ENCODE measurements at places on chromosomes 12 and 14.

DNA sequence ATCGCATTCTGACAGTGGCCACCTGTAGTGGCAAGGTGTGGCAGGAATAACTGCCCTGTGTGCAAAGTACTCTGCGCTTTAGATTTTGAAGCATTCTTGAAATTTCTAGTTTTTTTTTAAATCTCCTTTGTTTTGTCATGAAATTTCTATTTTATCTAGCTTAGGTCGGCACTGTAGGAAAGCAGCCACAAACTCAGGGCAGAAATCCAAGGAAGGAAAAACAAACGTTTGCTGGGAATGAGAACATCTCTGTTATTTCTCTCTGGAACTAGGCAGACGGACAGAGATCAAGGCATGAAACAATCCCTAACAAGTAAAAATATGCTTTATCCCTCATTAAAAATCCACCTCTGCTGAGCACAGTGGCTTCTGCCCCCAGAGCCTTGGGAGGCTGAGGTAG is 1.3 kb upstream of the NR2C1 start:
- DNase-seq: no peak

DNA sequence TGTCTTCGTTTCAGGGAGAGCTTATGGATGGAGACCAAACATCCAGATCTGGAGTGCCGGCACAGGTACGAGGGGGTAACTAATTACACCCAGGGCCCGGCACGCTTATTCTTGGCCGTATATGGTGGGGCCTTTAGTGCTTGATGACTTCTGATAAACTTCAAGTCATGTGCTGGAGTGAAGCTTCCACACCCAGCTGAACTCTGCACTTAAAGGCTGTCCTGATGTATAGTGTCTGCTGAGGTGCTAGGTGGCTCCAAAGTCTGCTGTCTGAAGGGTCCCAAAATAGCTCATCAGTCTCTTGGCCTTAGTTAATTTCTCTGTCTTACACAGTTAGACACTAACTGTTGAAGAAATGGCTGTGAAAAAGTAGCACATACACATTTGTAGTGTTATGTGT is 17.9 kb downstream of the RNF34 start:
- no peak for DNase-seq

DNA sequence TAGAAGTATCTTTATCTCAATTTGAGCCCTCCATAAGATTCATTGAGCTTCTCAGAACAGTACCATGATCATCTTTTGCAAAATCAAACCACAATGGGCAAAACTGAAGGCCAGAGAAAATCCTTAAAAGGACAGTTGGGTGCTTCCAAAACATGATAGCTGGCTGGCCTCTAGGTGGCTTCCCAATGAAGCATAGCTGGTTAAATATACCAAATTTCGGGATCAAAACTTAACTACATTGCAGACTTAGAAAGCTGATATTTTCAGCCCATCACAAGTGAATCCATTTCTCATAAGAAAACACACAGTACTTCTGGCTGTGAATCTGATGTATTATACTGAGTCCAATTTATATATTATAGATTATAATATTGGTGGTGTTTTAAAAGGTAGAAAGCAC is 15.3 kb upstream of the PIK3C2G start:
- DNase-seq: no peak

DNA sequence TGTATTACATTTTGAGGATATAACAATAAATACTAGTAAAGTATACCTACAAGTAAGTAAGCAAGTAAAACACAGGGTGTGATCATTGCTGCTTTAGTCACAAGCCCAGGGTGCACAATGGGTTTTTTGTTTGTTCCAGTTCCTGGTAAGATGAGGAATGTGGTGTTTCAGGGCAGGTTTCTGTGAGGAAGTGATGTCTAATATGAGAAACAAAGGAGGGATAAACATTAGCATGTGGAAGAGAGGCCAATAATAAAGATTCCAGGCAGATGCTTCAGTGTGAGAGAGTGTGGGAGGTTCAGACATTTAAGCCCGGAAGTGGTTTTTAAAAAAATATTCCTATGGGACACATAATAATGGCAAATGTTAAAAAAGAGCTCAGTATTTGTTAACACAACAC is 808.1 kb upstream of the USP15 start:
- no peak for DNase-seq

- DNase-seq: no peak
Observed at GRCh38 chr12:68977335-68977734, 44.4 kb upstream of the CPM start.

DNA sequence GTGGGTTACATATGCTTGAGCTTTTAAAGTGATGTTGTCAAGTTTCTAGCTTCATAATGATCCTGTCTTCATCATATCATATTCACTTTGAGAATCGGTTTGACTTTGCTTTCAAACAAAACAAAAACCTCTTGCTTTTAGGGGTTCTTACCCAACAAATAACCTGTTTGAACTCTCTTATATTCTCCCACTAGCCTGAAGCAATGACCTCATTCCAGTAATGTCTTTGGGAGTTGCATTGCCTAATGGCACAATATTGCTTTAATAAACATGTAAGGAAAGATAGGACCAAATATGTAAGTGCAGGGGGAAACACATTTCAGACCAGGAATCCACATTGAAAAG is 27.7 kb downstream of the WBP11 start:
- peak; percentile 65 for DNase-seq

DNA sequence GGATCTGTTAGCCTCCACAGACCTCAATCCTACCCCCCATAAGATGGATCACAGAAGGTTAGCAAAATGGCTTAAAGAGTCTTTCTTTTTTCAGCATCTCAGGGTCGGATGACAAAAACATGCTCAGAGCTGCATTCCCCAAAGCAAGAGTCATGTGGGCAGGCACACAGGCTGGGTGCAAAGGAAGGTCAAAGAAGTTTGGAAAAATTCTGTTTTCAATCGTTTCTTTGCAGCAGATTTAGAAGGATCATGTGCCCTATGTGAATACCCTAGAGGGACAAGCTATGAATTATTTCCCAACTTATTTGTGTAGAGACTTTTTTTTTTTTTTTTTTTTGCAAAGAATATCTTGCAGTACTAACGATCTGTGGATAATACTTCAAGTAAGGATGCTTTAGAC is 845.4 kb downstream of the VRK1 start:
- no peak for DNase-seq

GRCh38 chr12:92294676-92295440 is 149.2 kb upstream of the BTG1 start:
- DNase-seq: no peak

- DNase-seq: no peak
Observed at GRCh38 chr12:71397433-71397954, 42.1 kb upstream of the LGR5 start.

- peak; percentile 50 for DNase-seq
Observed at GRCh38 chr14:55160989-55161388, 30.4 kb downstream of the DLGAP5 start.

DNA sequence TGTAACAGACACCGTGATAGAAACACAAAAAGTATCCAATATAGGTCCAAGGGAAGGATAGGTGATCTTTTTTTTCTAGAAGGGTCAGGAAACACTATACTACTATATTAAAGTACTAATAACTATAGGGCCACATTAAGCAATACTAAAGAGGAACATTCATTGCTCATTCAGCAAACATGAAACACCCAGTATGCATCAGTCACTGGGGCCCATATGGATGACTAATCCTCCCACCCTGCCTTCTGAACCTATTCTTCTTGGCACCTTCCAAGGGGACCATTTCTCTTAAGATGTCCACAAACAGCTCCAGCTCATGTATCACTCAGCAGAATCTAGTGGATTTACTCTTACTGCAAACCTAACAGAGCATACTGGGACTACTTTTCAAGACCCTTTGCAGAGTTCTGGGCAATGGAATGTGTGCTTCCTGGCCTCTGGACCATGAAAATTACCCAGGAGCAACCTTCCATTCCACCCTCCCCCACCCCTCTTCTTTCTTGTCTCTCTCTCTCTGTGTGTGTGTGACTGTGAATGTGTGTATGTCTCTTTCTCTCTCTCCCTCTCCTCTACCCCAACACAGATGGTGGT is 187.9 kb downstream of the EPS8 start:
- no peak for DNase-seq

Measured in lung (tissue), 17 donors.